ENCODE measurements at places on chromosomes 2 and 18.

DNA sequence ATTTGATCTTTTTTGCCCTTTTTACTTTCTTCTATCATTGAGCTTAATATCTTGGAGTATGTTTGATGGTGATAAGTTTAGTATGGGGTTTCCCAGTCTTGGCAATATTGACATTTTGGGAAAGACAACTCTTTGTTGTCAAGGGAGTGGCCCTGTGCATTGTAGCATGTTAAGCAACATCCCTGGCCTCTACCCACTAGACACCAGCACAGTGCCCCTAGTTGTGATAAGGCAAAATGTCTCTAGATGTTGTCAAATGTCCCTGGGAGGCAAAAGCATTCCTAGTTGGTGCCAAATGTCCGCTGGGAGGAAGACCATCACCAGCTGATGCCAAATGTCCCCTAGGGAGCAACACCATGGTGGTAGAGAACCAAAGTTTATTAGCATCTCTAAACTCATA is 28.2 kb downstream of the GULP1 start:
- no peak for DNase-seq

- no peak for DNase-seq
These were observed 11.1 kb downstream of the DHRS9 start for GRCh38 chr2:169080250-169081069.

GRCh38 chr2:216695401-216695821 is at the start of gene IGFBP5:
Gene IGFBP5, minus strand, starts transcription at chr2:216695549. Its CDS starts 774 bp downstream, at chr2:216694775.
- DNase-seq: peak; percentile 90

DNA sequence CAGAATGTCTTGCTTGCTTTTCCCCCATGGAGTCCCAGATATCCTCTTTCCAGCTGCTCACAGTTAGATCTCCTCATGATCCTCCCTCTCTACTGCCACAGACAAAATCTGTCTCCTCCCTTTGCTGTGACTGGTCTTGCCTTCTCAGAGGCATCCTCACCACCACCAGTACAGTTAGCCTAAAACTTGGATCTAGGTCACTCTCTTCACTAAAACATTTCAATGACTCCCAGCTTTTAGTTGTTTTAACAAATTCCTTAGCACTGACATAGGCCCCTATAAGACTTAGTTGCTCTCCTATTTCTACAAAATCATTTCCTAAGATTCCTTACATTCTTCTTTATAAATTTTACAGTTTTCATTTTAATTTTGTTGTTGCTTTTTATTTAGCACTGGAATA is 734.2 kb upstream of the CHAC2 start:
- DNase-seq: peak; percentile 44

DNA sequence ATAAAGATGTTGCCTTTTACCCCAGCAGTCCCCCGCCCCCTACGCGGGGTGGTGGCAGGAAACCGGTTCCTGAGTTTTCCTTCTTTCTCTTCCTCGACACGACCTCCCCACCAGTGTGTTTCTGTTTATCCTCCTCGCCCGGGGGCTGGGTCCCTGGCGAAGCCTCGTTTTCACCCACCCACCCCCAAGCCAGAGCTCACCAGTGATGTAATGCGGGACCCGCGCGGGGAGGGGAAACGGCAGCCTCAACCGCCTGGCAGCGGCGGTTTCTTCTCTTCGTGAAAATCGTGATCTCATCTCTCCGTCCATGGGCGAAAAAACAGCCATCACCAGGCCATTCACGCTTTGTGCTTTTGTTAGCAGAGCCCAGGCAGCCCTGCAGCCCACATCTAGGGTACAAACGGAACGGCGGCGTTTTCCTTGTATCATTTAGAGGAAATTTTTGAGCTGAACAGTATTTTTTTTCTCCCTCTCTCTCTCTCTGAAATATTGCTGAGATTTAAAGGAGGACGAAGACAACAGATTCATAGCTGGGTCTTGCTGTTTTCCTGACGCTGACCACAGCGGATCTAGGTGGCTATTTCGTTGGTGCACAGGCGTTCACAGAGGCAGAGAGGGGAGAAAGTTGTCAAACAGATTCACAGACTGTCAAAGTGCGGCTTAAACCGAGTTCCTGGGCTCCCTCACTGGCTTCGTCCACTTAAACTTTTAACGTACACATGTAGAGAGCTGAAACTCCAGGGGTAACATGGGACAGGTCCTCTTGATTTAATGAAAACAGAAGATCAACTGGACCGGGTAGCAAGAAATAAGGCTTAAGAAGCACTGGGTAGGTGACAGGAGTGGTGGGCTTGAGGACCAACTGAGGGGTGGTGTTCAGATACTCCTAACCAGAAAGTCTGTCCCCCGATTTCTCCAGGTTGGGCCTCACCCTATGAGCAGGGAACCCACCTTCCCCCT is 21.9 kb upstream of the PAX3 start:
- DNase-seq: no peak

DNA sequence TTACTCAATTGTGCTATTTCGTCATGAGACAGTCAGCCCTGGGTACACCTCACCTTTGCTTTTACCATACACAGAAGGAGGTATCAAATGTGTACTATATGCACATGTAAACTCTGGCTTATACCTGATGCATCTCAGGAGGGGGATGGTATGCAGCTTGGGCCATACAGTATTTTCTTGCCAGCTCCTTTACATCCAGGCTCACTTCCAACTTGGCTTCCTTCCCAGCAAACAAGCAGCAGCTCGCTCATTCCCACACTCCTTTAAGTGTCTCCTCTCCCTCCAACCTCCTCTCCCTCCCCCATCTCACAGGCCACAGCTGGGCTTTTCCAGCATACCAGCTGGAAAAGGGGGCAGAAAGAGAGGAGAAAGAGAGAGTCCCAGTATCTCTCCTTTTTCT is 9.6 kb downstream of the MARCHF4 start:
- peak; percentile 73 for DNase-seq

DNA sequence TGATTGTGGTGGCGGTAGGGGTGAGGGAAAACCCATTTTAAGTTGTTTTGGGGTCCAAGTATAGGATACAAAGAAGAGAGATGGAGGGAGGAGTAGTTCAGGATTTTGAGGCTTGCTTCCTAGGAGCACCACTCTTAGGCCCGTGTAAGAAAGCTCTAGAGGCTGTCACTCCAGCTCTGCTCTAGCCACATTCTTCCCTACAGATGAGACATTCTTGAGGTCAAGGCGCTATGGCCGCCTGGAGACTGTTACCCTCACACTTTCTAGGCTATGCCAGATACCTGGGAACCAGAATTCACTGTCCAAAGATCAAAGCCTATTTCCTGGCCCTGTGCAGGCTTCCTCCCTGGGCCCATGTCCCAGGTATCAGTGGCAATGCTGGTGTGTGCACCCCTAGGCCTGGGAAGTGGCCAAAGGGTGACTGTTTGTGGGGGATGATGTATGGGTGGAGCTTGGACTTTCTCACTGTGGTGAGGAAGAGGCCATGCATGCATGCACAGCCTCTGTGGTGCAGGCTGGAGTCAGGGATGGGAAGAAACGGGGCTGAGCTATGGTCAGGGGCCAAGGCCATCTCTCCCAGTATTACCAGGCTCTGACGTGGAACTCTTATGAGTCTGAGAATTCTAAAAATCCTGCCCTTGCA is 7.0 kb upstream of the TTL start:
- peak; percentile 27 for DNase-seq

DNA sequence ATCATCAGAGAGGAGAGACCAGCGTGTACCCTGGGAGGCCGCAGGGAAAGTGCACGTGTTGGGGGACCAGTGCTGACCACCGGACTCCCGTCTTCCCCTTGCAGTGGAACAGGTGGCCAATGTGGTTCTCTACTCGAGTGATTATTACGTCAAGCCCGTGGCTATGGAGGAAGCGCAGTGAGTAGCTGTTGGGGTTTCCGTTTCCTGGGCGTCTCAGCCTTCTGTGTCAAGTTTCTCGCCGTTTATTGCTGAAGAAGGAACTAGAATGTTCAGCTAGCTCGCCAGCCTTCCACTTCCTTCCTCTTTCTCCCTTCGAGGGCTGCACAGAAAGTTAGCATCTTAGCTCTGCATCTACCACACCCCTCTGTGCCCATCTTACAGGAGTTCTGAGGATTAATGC is 22.8 kb upstream of the DGKD start:
- no peak for DNase-seq

DNA sequence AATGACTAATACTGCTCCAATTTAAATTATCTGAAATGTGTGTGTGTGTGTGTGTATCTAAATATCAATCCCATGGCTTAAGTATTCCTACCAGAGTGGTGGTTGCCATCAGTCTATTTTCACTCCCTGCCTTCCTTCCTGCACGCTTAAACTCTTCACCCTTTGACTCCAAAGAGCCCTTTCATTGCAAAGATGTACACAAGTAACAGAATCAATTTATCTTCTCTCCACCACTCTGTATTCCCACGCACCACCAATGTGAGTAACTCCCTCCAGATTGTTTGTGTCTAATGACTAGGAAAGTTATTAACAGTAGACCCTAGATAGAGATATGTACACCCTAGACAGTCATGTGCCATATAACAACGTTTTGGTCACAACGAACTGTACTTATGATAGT is 42.8 kb downstream of the ARL6IP6 start:
- DNase-seq: no peak

DNA sequence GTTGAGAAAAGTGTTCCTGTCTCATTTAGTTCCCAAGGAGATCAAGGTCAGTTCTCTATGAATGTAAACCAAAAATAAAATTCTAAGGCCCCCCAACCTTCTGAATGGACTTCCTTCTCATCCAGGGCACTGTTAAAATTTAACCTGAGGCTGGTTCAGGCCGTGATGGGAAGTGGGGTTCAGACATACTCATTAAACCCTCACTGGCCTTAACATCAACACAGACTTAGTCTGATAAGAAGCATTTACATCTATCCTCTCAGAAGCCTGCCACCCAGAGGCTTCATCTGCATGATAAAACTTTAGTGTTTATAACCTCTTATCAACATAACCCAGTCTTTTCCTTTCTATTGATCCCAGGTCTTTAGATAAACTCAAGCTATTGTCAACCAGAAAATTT is 22.4 kb downstream of the ITSN2 start:
- peak; percentile 15 for DNase-seq

DNA sequence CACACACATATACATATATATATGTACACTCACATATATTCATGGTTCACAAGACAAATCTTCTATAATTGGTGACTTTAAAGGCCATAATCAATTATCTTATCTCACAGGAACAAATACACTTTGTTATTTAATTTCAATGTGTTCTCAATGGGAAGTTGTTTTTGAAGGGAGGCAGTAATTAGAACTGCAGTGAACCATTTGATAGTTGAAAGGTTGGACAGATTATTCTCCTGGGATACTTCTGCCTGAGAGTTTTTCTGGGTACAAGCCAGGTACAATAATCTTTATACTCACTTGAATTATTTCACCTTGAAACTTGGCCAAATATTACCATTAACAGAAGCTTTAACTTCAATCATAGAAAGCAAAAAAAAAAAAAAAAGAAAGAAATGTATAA is 546.6 kb upstream of the LRRTM4 start:
- DNase-seq: no peak

DNA sequence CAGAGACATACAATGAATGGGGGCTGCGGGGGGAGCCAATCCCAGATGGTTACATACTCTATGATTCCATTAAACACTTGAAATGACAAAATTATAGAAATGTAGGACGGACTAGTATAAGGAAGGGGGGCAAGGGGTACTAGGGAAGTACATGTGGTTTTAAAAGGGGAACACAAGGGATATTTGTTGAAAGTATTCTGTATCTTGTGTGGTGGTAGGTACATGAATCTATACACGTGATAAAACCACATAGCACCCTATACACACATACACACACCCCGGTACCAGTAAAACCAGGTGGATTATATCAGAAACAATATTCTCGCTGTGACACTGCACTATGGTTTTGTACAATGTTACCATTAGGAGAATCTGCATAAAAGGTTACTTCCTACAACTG is 45.4 kb downstream of the ASXL2 start:
- no peak for DNase-seq

GRCh38 chr2:172335736-172336135 is 91.7 kb upstream of the ITGA6 start:
- DNase-seq: no peak

DNA sequence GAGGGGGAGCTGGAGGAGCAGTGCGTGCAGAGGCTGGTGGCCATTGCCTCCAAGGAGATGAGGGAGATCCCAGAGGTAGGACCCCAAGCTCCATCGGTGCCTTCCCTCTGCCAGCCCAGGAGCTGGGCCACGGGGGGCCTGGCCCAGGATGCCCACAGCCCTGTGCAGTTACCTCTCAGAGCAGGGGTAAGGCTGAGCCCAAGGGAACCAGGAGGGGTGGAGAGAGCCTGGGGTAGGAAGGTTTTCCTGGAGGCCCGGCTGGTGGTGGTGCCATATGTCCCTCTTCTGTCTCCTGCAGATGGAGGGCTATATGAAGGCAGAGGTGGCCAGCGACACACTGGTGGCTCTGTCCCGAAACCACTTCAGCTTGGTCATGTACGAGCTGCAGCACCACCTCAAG is 11.4 kb downstream of the MROH2A start:
- DNase-seq: no peak

Measured in iris pigment epithelial cell (primary cell).